K562 (cell line): ENCODE measurements at places on chromosomes 2 and 18. TPM values are rescaled to one million over a fixed set of nuclear protein-coding genes. Genes with fewer than 3 reads are reported as not detected.

RAB6D gene
- not detected in 2 replicates for total RNA-seq

GRCh38 chr2:142140434-142140845, 9.6 kb upstream of the LRP1B start:
- no peak for DNase-seq
- no peaks in the 10 kb centered on the region for H3K36me3 ChIP-seq
- H3K27ac ChIP-seq = no peak overlapping the region
- H3K4me3 ChIP-seq = no peak overlapping the region
- no peaks in the 10 kb centered on the region for H3K4me1 ChIP-seq
- H3K27me3 ChIP-seq = no peaks in the 10 kb centered on the region

RNF152 gene
- 0.02 and 0.04 TPM in 2 replicates for total RNA-seq

TMBIM1 gene
- 90.7 and 102 TPM in 2 replicates for total RNA-seq

LOXHD1 gene
- not detected in 2 replicates for total RNA-seq

VWC2L gene
- not detected in 2 replicates for total RNA-seq

- no peak overlapping the region for H3K4me3 ChIP-seq
- H3K27me3 ChIP-seq = no peaks in the 10 kb centered on the region
- DNase-seq = peak; percentile 40
- no peaks in the 10 kb centered on the region for H3K4me1 ChIP-seq
- H3K36me3 ChIP-seq = no peaks in the 10 kb centered on the region
Observed at GRCh38 chr2:240989451-240990265, 8.8 kb upstream of the SNED1 start.
